Substantia nigra (tissue), 51 donors: ENCODE measurements at places on chromosomes 1 and 21.

DNA sequence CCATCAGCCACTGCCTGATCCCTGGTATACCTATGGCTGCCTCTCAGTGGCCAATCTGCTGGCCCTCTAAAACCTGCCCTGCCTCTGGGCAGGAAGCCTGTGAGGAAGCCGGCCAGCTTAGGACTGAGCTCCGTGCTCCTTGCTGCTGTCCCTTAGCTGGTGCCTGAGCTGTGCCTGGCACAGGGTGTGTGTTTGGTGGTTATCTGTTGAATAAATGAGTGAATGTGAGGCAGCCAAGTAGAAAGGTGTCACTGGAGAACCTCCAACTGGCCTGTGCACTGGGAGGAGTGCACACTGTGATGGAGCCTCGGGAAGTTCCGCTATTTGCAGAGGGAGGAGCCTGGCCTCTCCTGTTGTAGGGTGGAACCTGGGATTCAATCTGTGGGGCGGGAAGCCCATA is 63.4 kb upstream of the STUM start:
- peak; percentile 67 for DNase-seq

DNA sequence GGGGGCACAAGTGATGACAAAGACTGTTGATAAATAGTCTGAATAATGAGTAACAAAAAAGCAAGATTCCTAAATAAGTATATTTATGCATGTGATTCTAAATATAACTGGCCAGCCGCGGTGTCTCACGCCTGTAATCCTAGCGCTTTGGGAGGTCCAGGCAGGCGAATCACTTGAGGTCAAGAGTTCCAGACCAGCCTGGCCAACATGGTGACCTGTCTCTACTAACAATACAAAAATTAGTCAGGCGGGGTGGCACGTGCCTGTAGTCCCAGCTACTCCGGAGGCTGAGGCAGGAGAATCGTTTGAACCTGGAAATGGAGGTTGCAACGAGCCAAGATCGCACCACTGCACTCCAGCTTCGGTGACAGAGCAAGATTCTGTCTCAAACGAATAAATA is 161.5 kb downstream of the TOMM20 start:
- no peak for DNase-seq

GRCh38 chr1:208369658-208370057 is 125.5 kb upstream of the PLXNA2 start:
- DNase-seq: no peak

GRCh38 chr1:159935719-159936272 is 9.6 kb downstream of the IGSF9 start:
- no peak for DNase-seq

GRCh38 chr1:225508538-225509375 is 80.9 kb upstream of the LBR start:
- no peak for DNase-seq

GRCh38 chr21:35303085-35303484 is 254.0 kb upstream of the RUNX1 start:
- no peak for DNase-seq

DNA sequence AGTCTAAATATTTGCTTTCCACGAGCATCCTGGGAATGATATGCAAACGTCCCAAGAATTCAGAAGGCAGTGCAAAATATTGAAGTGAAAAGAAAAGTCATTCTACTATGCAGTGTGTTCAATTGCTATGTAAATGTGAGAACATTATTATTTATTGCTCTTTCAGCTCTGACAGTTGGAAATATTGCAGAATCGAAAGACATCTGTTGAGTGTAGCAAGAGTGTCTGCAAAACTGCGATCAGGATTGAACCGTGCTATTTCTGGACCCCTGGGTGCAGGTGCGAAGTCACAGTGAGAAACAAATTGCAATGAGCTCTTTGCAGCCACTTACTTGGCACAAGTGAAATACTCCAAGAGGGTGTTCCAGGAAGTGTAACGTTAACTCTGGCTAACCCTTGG is 566.4 kb downstream of the AJAP1 start:
- DNase-seq: no peak

- DNase-seq: peak; percentile 59
These were observed 5.5 kb downstream of the SORT1 start for GRCh38 chr1:109392037-109392787.

GRCh38 chr21:35291973-35292627 is 243.0 kb upstream of the RUNX1 start:
- no peak for DNase-seq

- DNase-seq: no peak
These were observed 14.4 kb downstream of the RALGPS2 start for GRCh38 chr1:178739285-178740045.

GRCh38 chr1:112995890-112996289 is 39.9 kb upstream of the SLC16A1 start:
- no peak for DNase-seq
